ENCODE measurements at places on chromosomes 3 and 15. TPM values are rescaled to one million over a fixed set of nuclear protein-coding genes. Genes with fewer than 3 reads are reported as not detected.
A peak's percentile ranks its signal among the peaks of the same experiment; 100 is the strongest.

DNA sequence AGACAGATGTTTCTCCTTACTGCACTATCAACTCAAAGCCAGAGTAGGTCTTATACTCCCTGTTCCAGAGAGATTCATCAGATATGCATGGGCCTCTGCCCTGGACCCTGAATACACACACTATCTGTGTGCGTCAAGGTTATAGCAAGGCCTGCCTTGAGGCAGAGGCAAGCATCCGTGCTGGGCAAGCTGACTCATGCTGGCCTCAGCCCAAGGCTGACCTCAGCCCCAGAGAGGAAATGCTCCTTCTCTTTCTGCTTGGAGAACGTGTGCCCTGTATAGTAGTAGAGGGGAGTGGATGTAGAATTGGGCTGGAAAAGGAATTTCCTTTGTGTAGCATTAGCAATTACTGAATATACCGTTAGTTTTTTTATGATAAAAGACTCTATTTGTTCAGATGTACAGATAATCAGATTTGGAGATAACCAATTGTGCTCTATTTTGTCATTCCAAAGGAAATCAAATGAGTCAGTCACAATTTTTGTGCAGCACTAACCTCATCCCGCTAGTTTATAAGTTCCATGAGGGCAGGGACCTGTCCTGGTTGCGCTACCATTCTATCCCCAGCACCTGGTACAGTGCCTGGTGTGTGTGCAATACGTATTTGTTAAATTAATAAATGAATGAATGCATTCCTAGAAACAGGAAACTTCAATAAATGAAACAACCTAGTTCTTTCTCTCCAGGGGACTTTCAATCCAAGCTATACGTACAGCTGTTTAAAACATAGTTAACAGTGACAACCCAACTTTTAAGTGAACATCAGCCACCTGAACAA is 13.3 kb upstream of the PAQR9 start:
- no peak for DNase-seq

GRCh38 chr3:188817935-188818269 is 353.9 kb upstream of the TPRG1 start:
- DNase-seq, result no peak

DNA sequence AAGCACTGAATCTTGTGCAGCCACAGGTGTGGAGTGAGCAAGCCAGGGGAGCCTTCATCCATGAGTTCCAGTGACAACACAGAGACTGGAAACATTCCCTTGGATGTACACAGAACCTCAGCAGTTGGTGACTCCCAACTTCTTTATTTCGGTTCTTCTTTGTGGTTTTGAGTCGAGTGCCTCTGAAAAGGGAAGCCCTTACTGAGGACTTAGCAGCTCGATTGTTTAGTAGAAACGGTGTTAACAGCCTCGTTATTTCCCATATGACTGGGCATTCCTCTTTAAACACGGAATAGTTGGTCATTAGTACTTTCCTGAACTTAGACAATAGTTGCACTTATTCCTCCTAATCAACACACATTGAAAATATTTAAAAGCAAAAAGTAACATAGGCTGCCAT is 7.7 kb downstream of the SLCO3A1 start:
- no peak for DNase-seq

DNA sequence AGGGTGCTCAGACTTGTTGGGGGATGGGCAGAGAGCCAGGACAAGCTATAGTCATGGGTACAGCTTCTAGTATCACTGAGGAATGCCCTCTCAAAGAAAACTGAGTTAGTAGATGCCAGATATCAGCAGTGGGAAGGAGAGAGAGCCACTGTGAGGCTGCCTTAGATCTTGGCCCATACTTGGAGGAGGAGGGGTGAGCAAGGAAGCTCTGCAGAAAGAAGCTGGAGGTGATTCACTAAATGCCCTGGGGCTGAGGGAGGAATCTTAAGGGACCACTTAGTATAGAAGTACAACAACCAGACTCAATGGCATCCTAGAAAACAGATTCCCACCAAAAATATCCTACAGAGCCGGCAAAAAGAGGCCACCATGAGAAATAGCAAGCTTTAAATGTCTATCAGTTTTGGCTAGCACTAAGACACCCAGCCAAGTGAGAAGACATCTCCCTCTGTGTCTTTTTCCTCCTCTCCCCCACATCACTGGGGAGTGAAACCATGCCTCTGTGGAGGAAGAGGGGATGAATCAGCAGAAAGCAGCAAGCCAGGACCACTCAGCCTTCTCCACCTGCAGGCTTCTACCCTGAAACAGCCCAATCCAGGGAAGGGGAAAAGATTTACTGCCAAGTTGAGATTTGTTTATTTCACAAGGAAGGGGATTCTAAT is 282.5 kb upstream of the STT3B start:
- DNase-seq, result no peak

DNA sequence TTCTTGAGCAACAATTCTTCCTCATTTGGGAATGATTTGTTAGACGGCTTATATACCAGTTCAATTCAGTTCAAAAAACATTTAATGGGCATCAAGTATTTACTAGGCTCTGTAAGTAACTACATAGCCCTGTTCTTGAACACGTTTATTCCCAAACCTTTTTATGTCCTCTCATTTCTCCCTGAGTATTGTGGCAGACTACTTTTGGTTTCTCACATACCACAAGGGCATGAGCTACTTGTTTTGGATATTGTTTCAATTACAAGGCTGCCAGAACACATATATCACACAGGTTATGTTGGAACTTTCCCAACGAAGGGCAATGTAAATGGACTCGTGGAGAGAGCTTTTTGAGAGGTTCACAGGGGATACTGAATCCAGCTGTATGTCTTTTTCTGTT is 363.8 kb upstream of the NAALADL2 start:
- no peak for DNase-seq

- no peak for DNase-seq
Observed at GRCh38 chr3:26256224-26256623, 366.3 kb upstream of the LRRC3B start.

- no peak for DNase-seq
Observed at GRCh38 chr15:98841419-98841970, 166.1 kb downstream of the PGPEP1L start.

- no peak for DNase-seq
Observed at GRCh38 chr3:194197396-194197960, 61.5 kb downstream of the HES1 start.

- DNase-seq, result no peak
Observed at GRCh38 chr3:124257336-124257864, 265.5 kb upstream of the ROPN1 start.

DNA sequence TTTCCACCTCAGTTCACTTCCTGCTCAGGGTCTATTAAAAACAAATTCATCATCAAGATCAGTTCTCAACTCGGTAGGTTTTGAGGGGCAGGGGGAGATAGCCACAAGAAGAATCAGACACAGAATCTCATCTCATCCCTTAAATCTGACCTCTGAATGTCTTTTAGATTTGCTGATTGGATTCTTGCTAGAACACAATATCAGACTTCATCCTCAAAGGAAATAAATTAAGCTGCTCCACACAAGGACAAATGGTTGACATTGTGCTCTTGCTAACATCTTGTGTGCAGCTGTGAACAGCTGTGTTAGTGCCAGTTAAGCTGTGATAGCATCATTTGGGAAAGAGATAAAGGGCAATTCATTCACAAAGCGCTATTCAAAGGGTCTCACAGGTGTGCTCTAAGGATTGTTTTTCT is 184.0 kb upstream of the ADAMTS9 start:
- no peak for DNase-seq

DNA sequence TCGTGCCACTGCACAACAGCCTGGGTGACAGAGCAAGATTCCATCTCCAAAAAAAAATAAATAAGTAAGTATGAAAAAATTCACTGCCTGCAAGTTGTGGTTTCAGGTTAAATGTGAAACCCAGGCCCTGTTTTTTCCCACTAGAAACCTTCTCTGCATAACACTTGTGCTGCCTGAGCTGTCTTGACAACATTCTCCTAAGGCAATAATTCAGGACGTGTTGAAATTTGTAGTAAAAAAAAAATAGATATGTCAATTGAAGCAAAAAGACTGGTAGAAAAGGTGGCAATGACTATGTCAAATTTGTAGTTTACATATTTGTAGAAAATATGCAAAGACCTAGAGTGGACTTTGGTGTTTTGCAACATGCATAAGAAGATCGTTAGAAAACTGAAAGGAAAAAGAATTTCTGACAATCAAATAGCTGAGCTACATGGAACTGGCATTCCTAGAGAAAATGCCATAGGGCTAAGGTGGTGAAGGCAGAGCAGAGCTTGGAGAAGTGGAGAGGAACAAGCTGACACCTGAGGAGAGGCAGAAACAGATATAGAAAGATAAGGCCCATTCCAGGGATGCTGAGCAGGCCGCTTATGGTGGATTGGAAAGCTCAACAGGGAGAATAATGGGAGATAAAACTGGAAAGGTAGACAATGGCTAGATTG is 150.2 kb downstream of the PLCH1 start:
- DNase-seq, result no peak

DNA sequence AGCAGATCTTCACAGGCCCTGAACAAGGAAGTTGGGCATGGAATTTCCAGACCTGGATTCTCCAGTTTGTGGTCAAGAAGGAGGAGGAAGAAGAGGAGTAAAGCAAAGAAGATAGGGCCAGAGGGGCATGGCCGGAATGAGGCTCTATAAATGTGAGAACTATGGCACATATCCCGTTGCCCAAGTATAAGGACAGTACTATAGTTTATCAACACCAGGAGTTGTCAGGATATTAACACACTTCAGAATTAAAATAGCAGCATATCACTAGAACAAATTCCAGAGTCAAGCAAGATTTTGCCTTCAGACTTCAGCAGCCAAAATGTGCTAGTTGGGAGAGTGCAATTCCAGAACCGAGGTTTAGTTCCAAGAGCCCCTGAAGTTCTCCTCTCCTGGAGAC is 38.4 kb upstream of the PHLDB2 start:
- no peak for DNase-seq

DNA sequence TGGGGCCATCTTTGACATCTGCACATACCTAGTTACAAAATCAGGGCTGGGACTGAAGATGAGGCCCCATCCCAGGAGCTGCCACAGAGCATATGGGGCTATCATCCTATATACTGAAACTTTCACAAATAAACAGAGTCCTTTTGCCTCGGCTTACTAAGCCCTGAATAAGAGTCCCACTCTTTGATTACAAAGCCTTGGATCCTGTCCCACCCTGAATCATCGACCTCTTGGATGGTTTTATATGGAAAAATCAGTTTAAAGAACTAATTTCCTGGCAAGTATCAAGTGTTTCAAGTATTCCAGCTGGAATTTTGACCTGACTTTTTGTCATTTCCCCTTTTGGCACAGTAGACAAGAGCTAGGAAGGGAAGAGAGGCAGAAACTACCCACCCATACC is 331.3 kb upstream of the FRG2C start:
- no peak for DNase-seq

DNA sequence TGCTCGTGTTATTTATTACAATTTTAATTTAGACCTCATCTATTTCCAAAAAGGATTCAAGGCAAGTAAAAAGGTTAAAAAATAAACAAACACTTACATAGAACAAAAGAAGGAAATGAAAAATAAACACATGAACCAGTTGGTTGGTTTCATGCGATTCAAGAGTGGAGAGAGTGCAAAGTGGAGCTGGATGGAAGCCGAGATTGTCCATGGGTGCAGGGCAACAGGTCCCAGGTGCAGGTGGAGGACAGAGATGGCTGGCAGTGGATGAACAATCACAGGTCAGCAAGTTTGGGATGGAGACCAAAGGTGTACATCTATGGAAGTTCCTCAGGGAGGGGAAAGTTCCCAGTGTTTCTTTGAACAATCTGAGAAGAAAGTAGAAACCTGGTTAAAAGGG is 11.6 kb upstream of the SEMA5B start:
- no peak for DNase-seq

- no peak for DNase-seq
Observed at GRCh38 chr3:24657870-24658510, 163.3 kb upstream of the THRB start.

GRCh38 chr3:123100193-123100776 is 33.5 kb downstream of the PDIA5 start:
- no peak for DNase-seq

DNA sequence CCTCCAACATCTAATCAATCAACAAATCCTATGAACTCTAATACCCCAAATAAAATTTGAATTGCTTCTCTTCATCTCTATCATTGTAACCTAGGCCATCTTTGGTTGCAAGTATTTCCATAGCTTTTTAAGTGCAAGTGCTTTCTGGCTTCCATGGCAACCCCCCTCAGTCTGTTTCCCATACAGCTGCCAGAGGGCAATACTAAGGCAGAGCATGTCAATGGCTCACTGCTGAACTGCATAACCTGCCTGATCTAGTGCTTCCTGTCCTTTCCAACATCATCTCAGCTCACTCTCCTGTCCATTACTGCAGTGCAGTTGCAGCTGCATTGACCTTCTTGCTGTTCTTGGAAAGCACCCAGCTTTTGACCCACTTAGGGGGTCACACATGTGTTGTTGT is 198.4 kb downstream of the WNT5A start:
- no peak for DNase-seq

GRCh38 chr15:88654430-88655102 is 15.8 kb downstream of the ISG20 start:
- peak; percentile 7 for DNase-seq

DNA sequence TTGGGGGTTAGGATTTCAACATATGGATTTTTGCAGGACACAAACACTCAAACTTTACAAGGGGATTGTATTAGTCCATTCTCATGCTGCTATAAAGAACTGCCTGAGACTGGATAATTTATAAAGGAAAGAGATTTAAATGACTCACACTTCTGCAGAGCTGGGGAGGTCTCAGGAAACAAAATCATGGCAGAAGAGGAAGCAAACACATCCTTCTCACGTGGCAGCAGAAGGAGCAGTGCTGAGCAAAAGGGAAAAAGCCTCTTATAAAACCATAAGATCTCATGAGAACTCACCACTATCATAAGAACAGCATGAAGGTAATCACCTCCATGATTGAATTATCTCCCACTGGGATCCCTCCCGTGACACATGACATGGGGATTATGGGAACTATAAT is 1183.1 kb downstream of the ZPLD1 start:
- DNase-seq, result no peak

DNA sequence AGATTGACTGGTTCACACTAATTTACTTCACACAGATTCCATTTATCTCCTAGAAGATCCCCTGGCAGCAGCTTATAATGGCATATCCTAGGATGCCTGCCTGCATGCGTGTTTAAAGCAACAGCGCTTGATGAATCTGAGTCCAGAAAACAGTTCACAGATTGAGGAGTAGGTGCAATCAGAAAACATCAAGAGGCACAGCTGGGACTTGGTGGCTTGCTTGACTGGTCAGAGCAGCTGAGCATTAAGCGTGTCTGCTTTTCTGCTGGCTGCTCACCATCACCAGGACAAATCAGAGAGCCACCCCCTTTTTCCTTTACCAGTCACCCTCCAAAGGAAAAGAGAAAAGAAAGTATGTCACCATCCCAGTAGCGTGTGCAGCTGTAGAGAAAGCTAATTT is 223.6 kb downstream of the WDR72 start:
- DNase-seq, result no peak

GRCh38 chr3:112470788-112471187 is 28.5 kb downstream of the BTLA start:
- no peak for DNase-seq

Gene LHFPL4
- total RNA-seq, result not detected

Gene MYLK
- total RNA-seq, result not detected

Gene CFAP100
- total RNA-seq, result not detected

Gene ALCAM
- total RNA-seq, result 20.6 TPM

Gene ATP13A5
- not detected for total RNA-seq

Gene KIF15
- 45.1 TPM for total RNA-seq

Gene TM4SF18
- total RNA-seq, result not detected

Gene KPNA1
- 46.0 TPM for total RNA-seq

Gene SEMA6D
- total RNA-seq, result not detected

Gene SLC38A3
- not detected for total RNA-seq

Gene ARNT2
- 0.10 TPM for total RNA-seq

Data from activated CD4-positive, alpha-beta memory T cell treated with anti-CD3 and anti-CD28 coated beads for 36 hours (primary cell).